Mesendoderm (in vitro differentiated cells): ENCODE measurements at places on chromosomes 11 and 22.

GRCh38 chr11:69308936-69309615 lies 15.1 kb downstream of the MYEOV start:
- DNase-seq, result no peak

- no peak for DNase-seq
Measured at GRCh38 chr22:17140826-17141766, 18.0 kb downstream of the HDHD5 start.

DNA sequence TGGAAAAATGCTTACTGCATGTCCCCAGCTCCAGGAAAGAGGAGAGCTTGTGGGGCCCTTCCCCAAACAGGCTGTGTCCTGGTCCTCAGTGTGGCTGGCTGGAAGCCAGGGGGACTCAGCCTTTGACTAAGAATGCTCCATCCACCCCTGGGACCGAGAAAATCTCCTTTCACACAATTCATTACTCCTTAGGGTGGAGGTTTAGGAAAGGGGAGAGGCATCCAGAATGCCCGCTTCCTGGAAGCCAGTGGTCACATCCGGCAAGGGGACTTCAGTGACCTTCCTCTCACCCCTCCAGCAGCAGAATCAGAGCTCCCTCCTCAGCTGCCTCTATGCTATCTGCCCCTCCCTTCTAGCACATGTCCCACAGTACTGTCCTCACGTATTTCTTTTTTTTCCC lies 21.9 kb downstream of the ATG16L2 start:
- no peak for DNase-seq

- DNase-seq, result no peak
Measured at GRCh38 chr11:86514453-86514852, 139.8 kb downstream of the CCDC81 start.

- no peak for DNase-seq
Measured at GRCh38 chr11:38005597-38005996, 1407.6 kb upstream of the RAG2 start.

GRCh38 chr11:91717169-91717568 lies 507.4 kb upstream of the FAT3 start:
- peak; percentile 19 for DNase-seq

GRCh38 chr11:63501236-63501635 lies 4.6 kb upstream of the LGALS12 start:
- DNase-seq, result peak; percentile 69

GRCh38 chr11:5038341-5038740 lies 8.0 kb upstream of the OR52J3 start:
- no peak for DNase-seq

DNA sequence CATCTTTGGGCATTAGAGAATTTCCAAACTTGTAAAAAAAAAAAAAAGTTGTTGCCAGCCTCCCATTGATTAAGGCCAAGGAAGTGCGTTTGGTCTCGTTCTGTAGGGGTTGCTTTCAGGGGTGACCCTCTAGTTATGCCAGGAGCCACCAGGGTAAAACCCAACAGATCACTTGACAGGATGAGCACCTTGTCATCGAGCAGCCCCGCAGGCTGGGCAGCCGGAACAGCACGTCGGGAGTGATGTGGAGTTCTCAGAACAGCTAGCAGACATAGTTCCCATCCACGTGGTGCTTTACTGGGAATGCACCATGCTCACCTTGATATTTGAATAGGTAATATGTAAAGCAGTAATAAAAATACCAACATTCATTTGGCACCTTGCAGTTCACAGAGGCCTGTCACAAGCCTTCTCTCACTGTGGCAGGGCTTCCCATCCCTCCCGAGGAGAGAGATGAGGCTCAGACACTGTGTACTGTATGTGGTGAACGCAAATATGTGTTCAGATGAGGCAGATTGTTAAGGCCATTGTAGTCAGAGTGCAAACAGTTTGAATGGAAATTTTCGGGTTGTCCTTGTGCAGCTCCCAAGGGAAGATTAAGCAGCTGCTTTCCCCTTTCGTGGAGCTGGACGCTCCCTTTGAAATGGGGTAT lies 70.9 kb upstream of the SORL1-AS1 start:
- DNase-seq, result no peak

GRCh38 chr11:114150671-114151070 lies 91.2 kb downstream of the ZBTB16 start:
- DNase-seq, result no peak

DNA sequence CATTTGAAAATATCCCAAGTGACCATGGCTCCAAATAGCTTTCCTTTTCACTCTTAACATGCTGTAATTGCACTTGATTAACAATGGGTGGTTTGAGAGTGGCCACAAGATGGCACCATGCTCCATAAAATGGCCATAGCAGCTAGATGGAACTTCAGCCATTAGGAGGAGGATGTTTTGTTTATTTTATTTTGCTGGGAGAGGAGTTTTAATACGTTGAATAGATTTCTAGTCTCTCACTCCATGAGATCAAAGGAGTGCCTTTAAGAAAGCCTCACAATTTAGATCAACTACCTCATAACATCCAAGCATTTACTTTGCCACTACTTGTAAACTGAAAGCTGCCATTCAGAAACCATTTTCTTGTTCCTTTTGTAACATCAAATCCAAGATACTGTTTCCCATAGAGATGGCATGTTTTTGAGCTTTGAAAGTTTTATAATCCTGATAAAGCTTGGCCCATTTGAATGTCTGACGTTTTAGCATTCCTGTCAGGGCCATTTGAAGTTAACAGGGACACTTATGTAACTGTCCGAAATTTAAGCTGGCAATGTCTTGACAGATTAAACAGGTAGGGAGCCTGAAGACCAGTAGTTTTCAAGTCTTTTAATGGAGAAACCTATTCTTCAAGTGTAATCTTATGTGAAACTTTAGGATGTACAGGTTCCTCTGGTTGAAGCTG lies 4.7 kb downstream of the FEN1 start:
- peak; percentile 86 for DNase-seq

- no peak for DNase-seq
Measured at GRCh38 chr22:37065961-37066360, 14.4 kb downstream of the KCTD17 start.

DNA sequence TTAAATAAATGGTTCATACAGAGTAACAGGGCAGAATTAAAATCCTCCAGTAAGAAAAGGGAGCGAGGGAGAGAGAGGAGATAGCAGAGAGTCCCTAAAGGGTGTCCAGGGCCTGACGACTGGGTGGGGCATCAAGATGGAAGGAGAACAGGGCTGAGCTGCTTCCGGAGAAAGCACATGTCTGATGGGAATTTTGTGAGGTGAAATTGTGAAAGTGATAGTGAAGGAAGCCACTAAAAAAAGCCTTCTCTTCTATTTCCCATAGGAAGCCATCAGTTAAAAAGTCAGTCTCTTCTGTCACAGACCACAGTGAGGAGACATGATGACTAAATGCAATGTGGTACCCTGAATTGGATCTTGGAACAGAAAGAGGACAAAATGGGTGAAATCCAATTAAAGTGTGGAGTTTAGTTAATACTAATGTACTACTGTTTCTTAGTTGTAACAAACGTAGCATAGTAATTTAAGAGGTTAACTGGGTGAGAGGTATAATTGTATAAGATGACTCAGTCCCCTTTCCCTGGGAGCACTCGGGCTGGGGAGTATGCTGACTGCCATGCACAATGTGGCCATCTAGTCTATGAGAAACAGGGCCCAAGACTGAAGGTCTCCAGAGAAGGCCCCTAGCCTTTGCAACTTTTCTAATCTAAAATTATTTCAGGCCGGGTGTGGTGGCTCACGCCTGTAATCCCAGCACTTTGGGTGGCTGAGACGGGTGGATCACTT lies 29.5 kb upstream of the FCHSD2 start:
- no peak for DNase-seq

GRCh38 chr11:57680552-57680874 lies 12.6 kb downstream of the ZDHHC5 start:
- no peak for DNase-seq

- DNase-seq, result no peak
Measured at GRCh38 chr22:43447380-43447779, 35.6 kb downstream of the MPPED1 start.

- DNase-seq, result no peak
Measured at GRCh38 chr22:35313311-35314121, 13.8 kb downstream of the TOM1 start.

DNA sequence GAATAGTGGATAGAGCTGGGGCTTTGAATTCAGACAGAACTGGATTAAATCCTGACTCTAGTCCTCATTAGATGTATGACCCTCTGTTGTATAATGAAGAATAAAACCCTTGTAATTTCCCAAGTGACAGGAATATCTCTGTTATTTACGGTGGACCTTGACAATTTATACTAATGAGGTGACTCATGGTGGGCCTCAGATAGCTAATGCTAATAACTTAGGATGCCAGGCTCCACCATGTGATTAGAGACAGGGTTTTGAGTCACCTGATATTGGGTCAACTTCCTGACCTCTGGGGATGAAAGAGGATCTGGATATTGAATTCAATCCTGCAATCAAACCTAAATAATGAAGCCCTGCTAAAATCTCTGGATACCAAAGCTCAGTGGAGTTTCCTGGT lies 33.6 kb downstream of the OSBP start:
- DNase-seq, result peak; percentile 27

DNA sequence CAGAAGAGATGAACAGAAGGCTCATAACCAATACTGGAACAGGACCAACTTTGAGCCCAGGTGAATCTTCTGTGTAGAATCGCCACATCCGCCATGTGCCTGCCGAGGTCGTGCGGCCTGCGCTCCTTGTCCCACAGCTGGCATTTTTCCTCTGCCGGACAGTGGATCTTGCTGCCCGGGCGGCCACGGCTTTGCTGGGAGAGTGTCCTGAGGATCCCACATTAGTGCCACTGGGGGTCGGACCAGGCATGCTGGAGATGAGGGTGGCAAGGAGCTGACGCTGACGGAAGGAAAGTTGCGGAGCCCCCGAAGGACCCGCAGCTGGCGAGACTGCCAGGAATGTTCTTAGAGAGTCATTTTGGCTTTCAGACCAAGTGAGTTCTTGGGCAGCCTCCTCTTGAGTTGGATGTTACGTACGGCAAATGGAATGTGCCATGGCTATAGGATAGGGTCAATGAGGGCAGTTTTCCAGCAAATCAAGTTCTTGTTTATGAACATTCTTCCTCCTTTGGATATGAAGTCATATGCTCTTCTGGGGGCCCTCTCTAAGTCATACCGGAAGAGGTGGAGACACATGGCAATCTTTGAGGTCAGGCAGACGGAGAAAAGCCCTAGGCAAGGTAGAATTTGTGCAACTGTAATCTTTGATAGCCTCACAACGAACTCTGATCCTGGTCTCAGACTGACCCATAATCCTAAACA lies 57.4 kb upstream of the NUP160 start:
- no peak for DNase-seq

DNA sequence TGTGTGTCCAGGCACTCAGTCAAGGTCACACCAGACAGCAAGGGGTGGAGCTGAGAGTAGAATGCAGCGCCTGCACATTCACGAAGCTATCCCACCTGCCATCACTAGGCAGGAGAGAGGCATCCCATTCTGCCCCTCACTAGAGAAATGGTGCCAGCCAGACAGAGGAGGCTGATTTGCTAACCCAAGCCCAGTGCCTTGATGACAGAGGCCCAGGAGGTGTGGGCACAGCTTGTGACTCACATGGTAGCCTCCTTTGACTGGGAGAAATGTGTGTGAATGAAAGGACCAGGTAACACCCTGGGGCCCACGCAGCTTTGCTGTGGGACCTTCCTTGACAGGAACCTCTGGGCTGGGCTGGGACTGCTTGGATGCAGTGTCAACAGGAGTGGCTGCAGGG lies 5.2 kb upstream of the NAALADL1 start:
- DNase-seq, result no peak

DNA sequence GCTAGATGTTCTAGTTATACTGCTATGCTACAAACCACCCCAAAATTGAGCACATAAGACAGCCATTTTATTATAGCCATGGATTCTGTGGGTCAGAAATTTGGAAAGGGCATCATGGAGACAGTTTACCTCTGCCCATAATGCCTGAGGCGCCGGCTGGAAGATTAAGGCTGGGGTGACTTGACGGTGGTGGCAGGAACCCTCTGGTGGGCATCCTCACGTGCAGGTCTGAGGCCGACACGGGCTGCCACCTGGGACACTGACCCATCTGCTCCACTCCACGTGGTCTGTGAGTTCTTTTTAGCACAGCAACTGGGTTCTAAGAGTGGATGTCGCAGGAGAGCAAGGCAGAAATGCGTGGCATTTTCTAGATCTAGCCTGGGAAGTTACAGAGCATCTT lies 40.0 kb upstream of the PRDM11 start:
- DNase-seq, result no peak

DNA sequence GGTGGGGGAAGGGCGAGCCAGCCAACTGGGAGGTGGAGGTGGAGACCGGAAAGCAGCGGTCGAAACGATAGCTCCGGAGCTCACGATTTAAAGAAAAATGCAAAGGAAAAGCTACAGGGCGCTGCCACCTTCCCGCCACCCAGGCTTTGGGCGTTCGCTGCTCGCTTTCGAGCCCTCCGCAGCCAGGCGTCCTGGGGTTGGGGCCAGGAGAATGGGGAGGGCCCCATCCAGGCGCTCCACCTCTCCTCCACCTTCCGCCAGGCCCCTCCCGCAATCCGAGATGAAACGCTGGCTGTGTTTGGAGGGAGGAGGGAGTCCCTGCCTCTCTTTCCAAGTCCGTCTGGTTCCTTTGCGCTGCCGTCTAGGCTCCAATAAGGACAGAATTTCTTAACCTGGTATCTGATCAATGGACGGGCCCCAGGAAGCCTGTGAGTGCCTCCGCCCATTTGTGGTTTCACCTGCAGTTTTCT lies 483 bp upstream of the ABTB2 start:
- peak; percentile 91 for DNase-seq

GRCh38 chr22:20509344-20510047 lies 2.1 kb downstream of the MED15 start:
- peak; percentile 80 for DNase-seq

DNA sequence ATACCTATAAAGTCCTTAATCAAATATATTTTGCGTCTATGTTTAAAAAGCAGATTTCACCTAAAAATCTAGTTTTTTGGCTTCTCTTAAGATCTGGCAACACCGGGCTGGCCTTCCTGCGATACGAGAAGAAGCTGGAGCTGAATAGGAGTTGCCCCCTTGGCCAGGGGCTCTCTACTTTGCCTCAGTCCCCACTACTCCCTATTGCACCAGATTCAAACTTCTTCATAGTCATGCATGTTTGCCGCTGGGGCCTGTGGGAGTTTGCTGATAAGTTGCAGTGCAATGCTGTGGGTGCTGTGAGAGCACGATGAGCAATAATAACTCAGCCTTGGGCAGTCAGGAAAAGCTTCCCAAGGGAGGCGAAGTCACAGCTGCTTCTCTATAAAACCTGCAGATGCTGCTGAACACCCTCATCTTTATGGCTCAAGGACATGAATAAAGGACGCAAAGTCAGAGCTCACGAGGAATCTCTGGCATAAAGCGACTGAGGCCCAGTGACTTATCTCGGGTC lies 15.2 kb upstream of the EIF3D start:
- no peak for DNase-seq

DNA sequence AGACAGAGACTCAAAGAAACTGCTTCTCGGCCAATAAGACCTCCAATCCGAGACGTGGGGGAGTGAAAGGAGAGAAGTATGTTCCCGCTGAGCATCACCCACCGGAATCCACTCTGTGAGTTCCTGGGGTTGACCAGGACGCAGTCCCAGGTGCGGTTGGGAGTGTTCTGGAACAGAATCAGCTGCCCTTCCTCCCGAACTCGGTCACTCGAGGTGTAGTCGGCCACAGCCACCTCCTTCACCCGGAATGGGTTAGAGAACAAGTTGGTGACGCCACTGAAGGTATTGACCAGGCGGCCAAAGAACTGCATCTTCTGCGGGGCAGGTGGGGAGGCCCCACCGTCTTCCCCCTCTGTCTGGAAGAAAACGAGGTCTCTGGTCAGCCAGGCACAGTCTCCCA lies 12.5 kb downstream of the PLA2G6 start:
- no peak for DNase-seq

- DNase-seq, result peak; percentile 47
Measured at GRCh38 chr11:88188251-88188931, 13.1 kb upstream of the RAB38 start.
